ENCODE measurements at places on chromosomes 6 and 20. TPM values are rescaled to one million over a fixed set of nuclear protein-coding genes. Genes with fewer than 3 reads are reported as not detected.
A peak's percentile ranks its signal among the peaks of the same experiment; 100 is the strongest.

DNA sequence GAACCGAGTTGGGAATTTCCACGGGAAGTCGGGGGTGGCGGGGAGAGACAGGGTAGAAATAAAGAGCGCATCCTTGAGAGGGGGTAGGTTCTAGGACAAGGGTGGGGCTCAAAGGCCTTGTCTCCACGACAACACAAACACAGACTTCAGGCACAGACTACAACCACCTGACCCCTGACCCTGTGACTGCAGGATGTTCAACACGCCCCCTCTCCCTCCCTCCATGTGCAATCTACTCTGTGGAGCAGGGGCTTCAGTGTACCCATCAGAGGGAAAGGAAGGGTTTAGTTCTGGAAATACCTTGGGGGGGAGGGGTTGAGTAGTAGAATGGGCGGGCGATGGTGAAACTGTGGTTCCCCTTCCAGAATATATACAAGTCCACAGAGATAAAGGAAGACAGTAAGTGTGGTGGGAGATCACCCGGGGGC is 651 bp upstream of the TAPBP start:
- DNase-seq: peak; percentile 80

- peak; percentile 49 for DNase-seq
Measured at GRCh38 chr6:100880149-100880852, 828 bp downstream of the ASCC3 start.

DNA sequence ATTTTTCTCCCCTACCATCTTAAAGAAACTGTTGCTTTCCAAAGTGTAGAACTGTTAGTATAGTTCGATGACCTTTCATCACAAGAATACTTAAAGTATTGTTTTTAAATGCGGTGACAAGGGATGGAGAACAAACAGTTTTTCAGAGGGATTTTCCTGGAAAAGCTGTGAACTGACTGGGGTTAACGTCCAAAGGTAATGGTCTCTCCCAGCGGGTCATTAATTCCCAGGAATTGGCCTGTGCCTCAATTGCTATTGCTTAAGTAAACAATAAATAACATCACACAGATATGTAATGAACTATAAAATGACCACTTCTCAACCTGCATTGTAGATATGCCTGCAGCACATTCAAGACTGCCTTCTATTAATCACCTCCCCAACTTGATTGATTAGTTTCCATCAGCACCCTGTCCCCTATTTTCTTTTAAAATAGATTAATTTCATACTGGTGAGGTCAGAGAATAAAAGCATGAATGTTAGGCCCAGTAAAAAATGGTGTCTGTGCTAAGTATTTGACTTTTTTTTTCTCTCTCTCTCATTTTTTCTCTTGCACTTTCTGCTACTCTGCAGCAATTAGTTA is 268.2 kb downstream of the SAMD5 start:
- DNase-seq: no peak

KIZ gene
- total RNA-seq: 17.8 TPM

DNA sequence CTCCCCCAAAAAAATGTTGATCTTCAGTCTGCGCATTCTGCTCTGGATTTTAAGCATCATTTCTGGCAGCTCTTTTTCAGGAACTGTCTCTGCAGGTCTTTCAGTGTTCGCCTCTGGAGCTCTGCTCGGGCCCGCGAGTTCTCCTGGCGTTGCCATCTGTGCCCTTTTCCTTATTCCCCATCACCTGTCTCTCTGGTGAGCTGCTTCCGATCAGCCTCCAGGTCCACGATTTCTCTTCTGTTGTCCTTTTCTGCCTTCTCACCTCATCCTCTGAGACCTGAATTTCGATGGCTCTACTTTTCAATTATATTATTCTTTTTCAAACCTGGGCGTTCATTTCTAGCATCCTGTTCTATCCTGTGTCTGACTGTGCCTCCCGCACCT is 590 bp upstream of the MAP1LC3A start:
- DNase-seq: no peak
